Stimulated activated CD4-positive, alpha-beta T cell treated with anti-CD3 and anti-CD28 coated beads, Interleukin-1b, Interleukin-23, amount 100 ng/mL, for 1 hour (primary cell): ENCODE measurements at places on chromosomes 3 and 15.

- DNase-seq: no peak
Measured at GRCh38 chr15:101201411-101202174, 50.3 kb downstream of the CHSY1 start.

DNA sequence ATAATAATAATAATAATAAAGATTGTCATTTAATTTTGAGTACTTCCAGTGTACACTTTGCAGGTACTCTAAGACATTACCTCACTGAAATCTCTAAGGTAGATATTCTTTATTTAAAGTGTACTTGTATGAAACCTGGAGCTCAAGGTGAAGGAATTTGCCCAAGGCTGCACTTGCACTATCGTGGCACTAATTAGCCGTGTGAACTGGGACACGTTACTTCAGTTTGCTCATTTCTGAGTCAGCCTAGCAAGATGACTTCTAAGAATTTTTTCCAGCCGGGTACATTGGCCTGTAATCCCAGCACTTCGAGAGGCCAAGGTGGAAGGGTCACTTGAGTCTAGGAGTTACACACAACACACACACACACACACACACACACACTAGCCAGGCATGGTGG, 33.5 kb downstream of the MLH1 start:
- no peak for DNase-seq

- DNase-seq: no peak
Measured at GRCh38 chr15:83558146-83558545, 95.8 kb upstream of the ADAMTSL3 start.

DNA sequence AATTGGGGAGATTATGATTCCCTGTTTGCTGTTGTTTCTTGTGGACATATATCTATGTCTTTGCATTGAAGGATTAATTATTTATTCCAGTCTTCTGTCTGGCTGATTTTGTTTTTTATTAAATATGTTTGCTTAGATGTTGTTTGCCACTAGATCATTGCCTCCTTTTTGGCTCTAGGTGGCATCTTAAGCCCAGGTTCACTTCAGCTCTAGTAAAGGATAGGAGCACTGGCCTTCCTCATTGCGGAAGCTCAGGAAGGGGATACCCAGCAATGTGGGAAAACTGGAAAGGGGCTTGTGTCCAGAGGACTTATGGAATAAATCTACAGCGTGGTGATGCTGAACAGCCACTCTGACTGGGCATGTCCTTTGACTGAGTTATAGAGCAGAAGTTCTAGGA, 821.6 kb downstream of the PDCD6IP start:
- DNase-seq: no peak

DNA sequence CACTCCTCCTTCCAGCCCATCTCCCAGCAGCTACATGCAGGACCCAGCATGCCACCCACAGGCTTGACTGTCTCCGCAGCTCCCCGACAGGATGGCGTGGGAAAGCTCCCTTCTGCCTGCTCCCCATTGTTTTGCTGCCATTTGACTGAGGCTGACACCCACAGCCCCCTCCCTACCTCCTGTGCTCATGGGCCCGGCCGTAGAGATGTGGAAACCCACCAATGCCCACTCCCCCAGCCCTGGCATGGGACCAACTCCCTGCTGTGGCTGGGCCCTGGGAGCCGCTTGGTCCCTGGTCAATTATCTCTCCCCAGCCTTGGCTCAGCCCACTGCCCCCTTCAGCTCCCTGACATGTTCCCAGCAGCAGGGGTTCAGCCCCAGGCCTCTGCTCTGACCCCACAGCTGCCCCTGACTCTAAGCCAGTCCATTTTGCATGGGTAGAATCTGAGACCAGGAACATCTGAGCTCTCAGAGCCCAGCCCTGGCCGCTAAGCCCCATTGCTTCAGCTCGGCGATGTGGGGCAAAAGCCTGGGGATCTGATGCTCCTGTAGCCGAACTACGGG, 8.2 kb downstream of the C3orf22 start:
- no peak for DNase-seq

- DNase-seq: no peak
Measured at GRCh38 chr15:26298010-26298658, 435.0 kb upstream of the ATP10A start.

DNA sequence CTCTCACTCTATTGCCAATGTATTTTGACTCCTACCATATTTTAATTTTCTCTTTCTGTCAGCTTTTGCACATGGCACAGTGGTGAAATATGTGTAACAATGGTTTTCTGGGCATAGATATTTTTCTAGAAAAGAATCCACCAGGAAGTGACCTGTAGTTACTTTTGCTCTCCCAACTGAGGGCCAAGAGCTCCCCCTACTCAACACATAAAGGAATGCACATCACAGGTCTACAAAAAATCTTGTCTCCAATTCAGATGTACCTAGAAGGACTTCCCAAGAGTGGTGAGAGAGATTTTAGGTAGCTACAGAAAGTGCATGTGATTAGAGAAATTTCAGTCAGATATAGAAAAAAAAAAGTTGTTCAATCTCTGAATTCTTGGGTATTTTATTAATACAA, 15.6 kb downstream of the CPA3 start:
- no peak for DNase-seq

GRCh38 chr15:58114812-58115211, 23.4 kb upstream of the AQP9 start:
- DNase-seq: no peak

- no peak for DNase-seq
Measured at GRCh38 chr15:48984021-48984710, 20.4 kb upstream of the SHC4 start.

DNA sequence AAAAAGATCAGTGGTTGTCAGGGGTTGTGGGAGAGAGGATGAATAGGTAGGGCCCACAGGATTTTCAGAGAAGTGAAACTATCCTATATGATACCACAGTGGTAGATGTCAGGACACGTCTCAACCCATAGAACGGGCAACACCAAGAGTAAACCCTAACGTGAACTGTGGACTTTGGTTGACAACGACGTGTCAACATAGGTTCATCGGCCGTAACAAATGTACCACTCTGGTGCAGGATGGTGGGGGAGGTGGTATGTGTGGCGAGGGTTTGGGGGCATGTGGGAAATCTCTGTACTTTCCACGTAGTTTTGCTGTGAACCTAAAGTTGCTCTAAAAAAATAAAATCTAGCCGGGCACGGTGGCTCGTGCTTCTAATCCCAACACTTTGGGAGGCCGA, 13.0 kb upstream of the PIGZ start:
- DNase-seq: no peak

- no peak for DNase-seq
Measured at GRCh38 chr15:96332637-96333121, 2.2 kb downstream of the NR2F2 start.

DNA sequence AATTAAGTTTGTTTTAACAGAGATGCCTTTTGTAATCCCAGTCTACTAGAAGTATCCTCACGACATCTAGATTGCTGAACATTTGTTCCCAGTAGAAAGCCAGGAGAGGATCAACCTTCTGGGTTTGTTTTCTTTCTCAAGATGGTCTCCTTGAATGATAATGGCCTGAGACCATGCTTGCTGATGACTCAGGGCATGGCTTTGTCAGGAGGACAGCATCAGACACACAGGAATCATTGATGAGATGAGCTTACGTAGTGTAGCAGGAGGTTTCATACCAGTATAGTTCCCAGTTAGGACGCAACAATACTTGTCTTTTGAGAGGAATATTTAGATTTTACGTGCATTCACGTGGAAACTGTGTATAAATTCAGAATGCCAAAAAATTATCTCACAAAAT, 38.6 kb downstream of the ATP1B3 start:
- no peak for DNase-seq

DNA sequence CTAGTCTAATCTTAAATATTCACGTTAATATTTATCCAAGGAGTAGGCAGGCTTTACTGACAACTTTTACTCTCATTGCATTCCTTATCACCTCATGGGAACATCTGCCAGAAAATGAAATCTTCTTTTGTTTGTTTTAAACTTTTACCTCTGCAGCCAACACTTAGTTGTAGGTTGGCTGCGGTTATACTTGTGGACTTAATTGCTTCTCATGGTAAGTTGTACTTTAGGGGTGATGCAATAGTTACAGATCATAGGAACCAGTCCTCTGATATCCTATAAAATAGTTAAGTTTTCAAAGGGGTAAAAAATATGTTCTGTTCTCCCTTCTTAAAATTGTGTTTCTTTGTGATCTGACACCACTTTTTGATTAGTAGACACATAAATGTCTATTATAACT, 321.9 kb downstream of the ZPLD1 start:
- no peak for DNase-seq

DNA sequence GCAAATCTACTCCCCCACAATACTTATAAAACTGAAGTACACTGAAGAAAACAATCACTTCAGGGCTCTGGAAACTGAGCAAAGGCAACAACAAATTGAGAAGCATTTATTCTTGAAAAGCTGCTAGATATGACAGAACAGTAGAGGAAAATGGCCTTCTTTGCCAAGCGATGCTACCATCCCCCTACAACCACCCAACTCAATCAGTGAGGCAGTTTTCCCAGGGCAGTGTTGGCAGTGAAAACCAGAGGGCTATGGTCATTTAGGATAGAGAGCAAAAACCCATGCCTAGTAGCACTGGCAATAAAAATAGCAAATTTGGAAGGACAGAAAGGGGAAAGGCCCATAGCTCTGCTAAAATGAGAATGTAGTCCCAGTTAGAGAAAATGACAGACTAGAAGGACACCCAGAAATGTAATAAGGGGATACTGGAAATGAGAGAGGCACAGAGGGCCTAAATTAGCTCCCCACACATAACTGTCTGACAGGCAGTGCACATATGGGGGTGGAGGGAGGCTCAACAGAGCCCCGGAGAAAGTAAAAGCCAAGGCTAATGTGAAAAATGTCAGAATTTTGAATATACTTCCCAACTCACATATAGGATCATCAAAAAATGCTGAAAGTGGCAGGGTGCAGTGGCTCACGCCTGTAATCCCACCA, 143.5 kb downstream of the GSK3B start:
- no peak for DNase-seq

- no peak for DNase-seq
Measured at GRCh38 chr3:161393803-161394202, 22.5 kb upstream of the SPTSSB start.

DNA sequence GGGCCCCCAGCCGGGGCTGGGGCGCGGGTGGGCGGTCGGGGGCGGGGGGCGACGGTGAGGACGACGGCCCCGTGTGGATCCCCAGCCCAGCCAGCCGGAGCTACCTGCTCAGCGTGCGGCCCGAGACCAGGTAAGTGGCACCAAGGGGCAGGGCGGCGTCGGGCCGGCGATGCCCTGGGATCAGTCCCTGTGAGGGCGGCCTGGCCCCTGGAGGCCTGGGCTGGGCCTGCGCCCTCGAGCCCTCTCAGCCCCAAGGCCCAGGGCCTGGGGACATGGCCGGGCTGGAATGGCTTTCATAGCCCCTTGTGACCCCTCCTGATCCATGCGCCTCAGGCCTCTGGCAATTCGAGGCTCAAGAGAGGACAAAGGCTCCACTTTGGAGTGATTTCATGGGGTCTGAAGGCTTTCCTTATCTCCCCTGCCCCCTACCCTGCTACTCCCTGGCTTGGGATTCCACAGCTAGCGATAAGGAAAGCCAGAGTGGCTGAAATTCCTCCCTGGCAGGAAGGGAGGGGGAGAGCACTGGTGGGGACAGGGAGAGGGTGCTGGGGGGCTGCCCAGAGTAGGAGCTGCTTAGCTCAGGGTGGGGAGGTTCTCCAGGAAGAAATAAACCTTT, 418 bp downstream of the ALPK3 start:
- DNase-seq: no peak

- no peak for DNase-seq
Measured at GRCh38 chr3:132090921-132091320, 56.1 kb upstream of the CPNE4 start.

- DNase-seq: no peak
Measured at GRCh38 chr3:134378384-134378783, 4.1 kb upstream of the AMOTL2 start.

- no peak for DNase-seq
Measured at GRCh38 chr3:133757701-133758567, 11.7 kb downstream of the TF start.

GRCh38 chr3:24401811-24402185, 92.9 kb downstream of the THRB start:
- DNase-seq: no peak

DNA sequence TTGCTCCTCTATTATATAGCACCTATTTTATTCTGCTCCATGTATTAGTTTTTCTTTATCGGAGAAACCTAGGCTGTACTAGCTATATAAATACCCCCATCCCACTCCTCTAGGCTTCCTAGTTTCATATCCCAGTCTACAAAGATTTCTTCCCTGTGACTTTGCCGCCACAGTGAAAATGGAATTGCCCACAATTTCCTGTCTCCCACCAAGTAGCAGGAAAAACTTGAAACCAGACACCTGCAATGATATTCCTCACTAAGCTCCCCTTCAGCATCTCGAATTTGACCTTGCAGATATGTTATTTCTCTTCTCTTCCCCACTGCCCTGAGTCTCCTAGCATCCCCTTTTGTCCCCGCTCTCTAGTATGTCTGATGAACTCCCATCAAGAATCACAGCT, 685.8 kb upstream of the CCDC54 start:
- DNase-seq: no peak

DNA sequence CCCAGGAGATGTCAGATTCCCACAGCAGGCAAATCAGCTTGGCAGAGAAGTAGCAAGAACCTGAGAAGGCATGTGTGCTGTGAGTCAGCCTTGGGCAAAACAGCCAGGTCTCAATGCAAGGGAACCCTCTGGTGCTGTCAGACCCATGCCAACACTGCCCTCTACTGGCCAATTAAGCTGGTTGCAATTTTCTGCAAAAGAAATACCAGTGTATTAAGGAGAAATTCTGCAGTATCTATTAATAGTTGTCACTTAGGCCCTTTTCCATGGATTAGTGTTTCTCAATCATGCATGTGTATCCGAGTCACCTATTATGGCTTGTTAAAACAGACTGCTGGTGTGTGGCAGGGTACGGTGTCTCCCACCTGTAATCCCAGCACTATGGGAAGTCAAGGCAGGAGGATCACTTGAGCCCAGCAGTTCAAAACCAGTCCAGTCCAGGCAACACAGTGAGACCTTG, 26.2 kb downstream of the MAP4 start:
- peak; percentile 40 for DNase-seq

- DNase-seq: no peak
Measured at GRCh38 chr3:185070491-185071286, 82.2 kb downstream of the C3orf70 start.

GRCh38 chr15:81642451-81642990, 268.5 kb upstream of the TMC3 start:
- DNase-seq: no peak
